Stimulated activated CD8-positive, alpha-beta memory T cell treated with anti-CD3 and anti-CD28 coated beads, Interleukin-7, amount 100 ng/mL, for 48 hours (primary cell): ENCODE measurements at places on chromosomes 11 and 22.

DNA sequence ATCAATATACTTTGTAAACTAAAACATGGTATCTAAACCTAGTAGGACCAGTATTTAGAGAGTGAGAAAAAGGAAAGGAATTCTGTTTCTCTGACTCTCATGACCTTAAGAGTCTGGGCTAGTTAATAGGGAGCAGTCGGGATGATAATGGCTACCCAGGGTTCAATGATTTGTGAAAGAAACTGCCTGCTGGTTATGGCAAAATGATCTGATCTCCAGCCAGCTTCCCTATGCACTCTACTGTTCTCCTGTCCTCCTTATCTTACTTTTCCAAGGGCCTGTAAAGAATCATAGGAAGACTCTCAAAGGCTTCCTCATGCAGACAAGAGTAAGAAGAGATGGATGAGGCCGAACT lies 193.1 kb upstream of the PITPNB start:
- no peak for DNase-seq

DNA sequence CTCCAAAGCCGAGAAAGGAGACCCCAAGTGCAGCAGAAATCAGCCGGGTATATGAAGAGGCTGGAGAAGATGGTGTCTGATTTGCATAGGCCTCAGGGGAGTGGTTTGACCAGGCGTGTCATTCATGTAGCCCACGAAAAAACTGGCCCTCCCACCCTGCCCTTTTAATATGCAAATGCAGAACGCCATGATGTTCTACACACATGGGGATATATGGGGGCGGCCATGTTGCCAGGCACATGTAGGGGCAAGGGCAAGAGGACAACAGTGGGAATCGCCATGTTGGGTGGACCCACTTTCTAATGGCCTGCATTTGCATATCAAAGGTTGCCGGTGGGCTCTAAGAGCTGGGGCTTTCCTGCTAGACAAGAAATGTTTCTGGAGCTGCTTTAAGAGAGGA lies 86.4 kb downstream of the ISX start:
- no peak for DNase-seq

GRCh38 chr22:41302021-41302767 lies 869 bp downstream of the ZC3H7B start:
- no peak for DNase-seq

DNA sequence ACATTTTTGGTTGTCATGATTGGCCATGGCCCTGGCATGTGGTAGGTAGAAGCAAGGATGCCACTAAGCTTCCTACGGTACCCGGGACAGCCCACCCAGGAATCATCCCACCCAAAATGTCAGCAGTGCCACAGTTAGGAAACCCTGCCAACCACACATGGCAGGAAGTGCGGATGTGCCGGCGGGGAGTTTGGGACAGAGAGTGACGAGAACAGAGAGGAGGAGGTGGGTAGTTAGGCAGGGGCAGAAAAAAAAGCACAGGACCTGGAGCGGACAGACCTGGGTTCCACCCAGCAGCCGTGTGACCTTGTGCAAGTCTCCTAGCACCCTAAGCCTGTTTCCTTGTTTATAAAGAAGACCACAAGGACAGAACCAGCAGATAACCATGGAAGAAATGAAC lies 3.3 kb downstream of the SPI1 start:
- DNase-seq = no peak

- DNase-seq = no peak
Measured at GRCh38 chr22:20776624-20777405, 2.9 kb downstream of the SERPIND1 start.

DNA sequence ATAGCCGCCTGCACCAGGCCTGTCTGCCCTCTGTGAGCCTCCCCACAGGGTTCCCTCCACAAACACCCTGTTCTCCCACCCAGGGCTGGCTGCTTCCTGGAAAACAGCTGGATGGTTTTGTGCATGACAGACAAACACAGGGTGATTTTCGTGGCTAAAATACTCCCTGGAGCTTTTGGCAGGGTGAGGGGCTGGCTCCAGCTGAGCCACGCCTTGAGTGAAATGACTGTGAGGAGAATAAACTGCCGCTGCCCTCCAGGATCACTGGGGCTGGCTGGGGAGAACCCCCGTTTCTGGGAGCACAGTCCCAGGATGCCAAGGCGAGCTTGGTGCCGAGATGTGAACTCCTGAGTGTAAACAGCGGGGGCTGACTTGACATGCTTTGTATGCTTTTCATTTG lies 20.3 kb upstream of the PPP6R3 start:
- no peak for DNase-seq

GRCh38 chr11:46235777-46236688 lies 41.4 kb upstream of the CREB3L1 start:
- DNase-seq = no peak

DNA sequence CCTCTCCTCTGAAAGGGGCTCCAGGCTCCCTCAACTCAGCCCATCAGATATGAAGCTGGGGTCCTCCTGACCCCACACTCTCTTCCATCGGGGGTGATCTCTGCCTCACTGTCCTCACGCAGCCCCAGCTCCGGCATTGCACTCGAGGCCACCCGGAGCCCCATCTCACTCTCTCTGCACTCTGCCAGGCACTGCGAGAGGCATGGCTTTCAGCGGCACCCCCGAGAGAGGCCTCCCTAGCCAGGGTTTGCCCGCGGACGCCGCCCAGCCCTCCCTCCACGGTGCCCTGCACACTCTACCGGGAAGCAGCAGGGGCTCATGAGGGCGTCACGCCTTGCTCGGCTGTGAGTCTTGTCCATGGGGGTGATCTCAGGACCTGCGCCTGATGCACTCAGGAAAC lies 436.2 kb downstream of the BRD1 start:
- DNase-seq = no peak
